ENCODE measurements at places on chromosomes 13 and 19.

DNA sequence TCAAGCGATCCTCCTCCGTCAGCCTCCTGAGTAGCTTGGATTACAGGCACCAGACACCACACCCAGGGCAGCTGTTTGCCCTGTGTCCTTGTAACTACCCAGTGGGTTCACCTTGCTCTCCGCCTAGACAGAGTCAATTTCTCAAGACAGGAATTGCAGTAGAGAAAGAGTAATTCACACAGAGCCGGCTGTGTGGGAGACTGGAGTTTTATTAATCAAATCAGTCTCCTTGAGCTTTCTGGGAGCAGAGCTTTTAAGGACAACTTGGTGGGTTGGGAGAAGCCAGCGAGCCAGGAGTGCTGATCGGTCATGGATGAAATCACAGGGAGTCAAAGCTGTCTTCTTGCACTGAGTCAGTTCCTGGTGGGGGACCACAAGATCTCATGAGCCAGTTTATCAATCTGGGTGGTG lies 20.6 kb upstream of the ADGRE1 start:
- DNase-seq, result no peak

DNA sequence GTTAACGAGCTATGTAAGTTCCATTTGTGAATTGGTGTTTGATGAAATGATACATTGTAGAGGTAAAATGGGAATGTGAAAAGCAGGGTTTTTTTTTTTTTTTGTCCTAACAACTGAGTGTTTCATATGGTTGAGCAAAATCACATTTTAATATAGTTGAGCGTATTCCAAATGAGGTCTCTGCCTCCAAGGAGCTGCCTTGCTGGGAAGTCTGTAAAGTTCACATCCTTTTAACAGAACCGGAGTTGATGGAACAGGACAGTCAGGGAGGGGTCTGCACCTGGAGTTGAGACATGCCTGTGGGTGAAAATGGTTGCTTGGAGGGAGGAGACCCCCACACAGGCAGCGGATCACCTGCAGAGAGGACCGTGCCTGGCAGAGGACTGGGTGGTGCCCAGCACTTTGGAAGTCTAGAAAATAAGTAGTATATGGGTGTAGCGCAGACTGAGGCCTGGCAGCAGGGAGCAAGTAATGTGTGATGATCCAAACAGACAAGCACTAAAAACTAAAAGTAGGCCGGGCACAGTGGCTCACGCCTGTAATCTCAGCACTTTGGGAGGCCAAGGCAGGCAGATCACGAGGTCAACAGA lies 75.2 kb upstream of the UBAC2 start:
- DNase-seq, result no peak

DNA sequence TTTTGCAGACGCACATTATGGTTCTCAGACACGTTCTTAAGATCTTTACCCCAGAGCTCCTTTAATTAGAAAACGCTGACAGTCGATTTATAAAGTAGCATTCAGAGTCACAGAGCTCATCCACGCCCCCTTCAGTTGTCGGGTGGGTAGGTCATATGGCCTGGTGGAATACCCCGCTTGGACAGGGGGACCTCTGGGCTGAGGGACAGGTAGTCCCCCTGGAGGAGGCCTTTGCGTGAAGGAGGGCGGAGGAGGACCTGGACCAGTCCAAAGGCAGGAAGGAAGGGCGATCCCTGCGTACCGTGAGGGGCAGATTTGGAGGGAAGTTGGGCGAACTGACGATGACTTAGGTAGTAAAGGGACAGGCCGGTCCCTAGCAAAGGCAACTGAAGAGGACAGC lies 20.5 kb downstream of the VASP start:
- no peak for DNase-seq

DNA sequence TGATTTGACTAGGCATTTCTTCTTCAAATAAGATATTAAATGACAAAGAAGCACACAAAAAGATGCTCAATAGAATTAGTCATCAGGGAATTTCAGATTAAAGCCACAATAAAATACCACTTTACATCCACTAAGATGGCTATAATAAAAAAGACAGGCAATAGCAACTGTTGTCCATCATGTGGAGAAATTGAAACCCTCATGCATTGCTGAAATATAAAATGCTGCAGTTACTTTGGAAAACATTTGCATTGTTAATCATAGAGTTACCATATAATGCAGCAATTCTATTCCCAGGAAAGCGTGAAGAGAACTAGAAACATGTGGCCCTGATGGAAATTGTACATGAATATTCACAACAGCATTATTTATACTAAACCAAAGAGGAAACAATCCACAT lies 605.5 kb upstream of the SLITRK1 start:
- DNase-seq, result no peak

DNA sequence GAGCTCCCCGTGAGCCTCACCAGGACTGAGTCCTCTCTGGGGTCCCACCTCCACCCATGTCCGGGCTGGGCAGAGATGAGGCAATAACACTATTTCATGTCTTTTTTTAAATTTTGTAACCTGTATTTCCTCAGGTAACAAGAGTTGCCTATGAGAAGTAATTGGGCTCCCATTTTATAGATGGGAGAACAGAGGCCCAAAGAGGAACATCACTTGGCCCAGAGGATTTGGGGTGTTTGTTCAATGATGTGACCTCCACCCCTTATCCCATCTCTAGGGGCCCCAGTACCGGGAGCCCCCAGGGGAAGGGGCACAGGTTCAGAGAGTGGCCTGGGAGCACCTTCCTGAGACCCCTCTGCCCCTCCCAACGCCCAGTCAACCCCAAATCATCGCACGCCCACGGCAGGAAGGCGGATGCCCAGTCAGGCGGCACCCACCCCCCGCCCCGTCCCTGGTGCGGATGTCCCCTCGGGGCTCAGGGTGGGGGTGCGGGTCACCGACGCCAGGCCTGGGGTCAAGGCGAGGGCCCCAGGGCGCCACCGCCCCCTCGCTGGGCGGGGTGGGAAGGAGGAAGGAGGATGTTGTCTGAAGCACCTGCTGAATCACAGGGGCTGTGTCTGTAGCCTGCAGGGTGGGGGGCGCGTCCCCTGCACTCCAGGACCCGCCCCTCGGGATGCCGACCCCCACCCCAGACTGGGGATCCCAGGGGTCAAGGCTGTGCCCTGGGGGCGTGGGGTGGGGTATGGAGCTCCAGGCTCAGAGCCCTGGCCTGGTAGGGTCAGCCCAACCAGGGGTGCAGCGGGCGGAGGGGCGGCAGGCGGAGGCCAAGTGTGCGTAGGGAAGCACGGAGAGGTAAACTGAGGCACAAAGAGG lies 9.0 kb upstream of the CIRBP start:
- no peak for DNase-seq

DNA sequence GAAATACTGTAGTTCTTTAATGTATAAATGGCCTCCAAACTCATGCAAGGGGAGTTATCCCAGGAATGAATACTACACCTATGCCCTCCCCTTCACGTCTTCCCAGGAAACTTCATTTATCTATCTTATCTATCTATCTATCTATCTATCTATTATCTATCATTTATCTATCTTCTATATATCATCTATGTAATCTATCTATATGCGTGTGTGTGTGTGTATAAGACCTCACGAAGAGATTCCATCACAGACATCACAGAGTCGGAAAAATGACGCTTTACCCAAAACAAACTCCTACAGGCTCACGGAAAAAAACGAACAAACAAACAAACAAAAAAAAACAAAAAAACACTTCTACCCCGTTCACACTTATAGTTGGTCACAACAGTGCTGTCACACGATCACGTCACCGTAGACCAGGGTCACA lies 486 bp downstream of the ZNF529 start:
- DNase-seq, result no peak

- no peak for DNase-seq
Observed at GRCh38 chr13:106173891-106174610, 361.4 kb downstream of the EFNB2 start.

DNA sequence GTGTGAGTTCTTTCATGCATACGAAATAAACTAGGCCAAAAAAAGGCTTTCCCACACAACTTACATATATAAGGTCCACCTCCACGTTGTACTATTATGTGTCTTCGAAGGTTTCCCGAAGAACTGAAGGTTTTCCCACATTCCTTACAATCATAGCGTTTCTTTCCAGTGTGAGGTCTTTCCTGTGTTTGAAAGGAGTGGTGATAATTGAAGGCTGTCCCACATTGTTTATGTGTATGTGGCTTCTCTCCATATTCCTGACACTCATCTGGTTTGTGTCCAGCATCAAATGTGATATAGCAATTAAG lies 14.6 kb downstream of the ZNF442 start:
- DNase-seq, result no peak

DNA sequence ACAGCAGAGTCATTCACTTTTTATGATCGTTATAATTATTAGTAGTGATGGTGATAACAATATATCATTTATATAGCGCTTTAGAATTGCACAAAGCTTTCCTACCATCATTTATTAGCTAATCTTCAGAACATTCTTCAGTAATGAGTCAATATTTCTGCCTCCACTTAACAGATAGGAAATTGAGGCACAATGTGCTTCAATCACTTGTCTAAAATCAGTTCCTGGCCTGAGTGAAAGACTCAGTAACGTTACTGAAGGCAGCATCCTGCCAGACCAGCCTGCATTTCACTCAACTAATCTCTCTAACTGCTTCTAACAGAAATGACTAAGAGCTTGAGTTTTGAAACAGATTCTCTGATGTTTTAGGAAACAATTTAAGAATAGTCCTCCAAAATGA lies 412.1 kb downstream of the MZT1 start:
- DNase-seq, result no peak

DNA sequence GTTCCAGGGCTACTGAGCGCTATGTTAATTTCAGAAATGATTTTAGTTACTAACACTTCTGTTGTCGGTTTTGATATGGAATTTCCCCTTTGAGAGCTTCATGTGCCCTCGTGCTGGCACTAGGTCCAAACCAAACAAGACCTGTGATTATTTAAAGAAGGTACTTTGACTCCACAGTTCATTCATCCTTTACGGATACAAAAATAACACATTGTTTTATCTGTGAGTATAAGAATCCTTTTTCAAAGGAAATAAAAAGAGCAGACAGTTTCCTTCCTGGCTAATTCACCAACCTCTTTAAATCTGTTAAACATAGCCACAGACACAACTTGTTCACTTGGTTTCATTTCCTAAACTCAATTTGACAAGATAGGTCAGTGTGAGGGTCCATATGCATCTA lies 141.2 kb downstream of the FLT1 start:
- DNase-seq, result no peak

- no peak for DNase-seq
Observed at GRCh38 chr19:29697523-29698261, 17.4 kb downstream of the C19orf12 start.

DNA sequence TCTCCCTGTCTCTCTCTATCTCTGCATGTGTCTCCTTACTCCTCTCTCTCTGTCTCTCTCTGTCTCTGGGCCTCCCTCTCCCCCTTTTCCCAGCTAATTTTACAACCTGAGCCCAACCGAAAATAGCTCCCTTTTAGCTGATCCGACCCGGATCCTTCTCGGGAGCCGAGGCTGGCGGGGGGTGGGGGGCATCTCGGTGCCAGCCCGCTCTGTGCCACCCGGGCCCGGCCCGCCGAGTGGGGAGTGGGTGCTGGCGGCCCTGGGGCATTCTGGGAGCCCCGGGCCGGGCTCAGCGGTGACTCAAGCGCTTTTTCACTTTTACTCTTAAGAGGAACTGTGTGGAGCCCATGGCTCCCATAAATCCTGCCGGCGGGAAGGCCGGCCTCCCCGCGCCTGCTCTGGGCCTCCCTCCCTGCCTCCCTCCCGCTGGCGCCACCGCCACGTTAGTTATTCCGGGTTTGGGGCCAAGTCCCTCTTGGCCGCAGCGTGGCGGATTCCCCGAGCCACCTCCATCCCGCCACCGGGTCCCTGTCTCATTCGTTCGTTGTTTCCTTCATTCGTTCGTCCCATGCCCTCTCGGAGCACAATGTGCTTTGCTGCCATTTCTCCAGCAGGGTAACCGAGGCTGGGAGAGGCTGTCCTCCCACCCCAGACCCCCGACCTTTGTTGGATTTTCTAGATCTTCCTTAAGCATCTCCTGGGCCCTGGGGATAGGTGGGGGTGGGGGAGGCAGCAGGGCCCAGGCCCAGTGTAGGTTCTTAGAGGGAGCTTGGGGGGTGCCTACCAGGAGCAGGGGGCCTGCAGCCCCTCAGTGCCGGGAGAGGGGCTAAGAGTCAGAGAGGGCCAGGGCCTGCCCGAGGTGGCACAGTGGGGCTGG lies 3.2 kb downstream of the NFIC start:
- DNase-seq, result peak; percentile 64

- DNase-seq, result no peak
Observed at GRCh38 chr13:20580257-20580656, 13.3 kb downstream of the IFT88 start.

GRCh38 chr13:104847922-104848321 lies 1687.5 kb downstream of the EFNB2 start:
- DNase-seq, result no peak

DNA sequence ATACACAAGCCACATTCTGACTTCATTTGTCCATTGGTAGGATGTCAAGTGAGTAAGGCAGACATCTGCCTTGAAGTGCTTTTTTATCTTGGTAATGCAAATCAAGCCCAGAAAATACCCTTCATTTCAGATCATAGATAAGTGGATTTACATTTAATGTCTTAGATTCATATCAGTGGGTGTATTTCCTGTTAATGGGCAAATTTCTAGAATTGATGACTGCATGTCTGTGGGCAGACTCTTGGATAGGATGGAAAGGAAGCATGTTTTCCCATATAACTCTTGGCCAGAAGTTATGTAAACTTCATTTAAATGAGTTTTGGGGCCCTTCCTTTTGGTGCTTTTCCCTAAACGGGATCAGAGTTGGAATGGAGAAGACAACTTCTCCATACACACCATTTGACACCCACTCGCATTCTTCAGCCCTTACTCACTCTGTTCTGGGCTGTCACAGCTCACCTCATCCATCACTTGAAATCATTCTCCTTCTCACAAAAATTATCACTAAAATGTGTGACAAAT lies 154.6 kb downstream of the FLT1 start:
- no peak for DNase-seq

GRCh38 chr13:46311217-46311616 lies 75.8 kb downstream of the RUBCNL start:
- DNase-seq, result no peak

DNA sequence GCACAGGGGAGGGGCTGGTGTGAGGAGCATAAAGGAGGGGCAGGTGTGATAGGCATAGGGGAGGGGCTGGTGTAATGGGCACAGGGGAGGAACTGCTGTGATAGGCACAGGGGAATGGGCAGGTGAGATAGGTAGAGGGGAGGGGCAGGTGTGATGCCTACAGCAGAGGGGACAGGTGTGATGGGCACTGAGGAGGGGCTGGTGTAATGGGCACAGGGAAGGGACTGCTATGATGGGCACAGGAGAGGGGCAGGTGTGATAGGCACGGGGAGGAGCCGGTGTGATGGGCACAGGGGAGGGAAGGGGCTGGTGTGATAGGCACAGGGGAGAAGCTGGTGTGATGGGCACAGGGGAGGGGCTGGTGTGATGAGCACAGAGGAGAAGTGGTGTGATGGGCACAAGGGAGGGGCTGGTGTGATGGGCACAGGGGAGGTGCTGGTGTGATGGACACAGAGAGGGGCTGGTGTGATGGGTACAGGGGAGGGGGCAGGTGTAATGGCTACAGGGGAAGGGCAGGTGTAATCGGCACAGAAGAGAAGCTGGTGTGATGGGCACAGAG lies 39.5 kb upstream of the POP4 start:
- DNase-seq, result no peak
